Stimulated activated CD4-positive, alpha-beta T cell treated with anti-CD3 and anti-CD28 coated beads, Interleukin-1b, Interleukin-23, amount 100 ng/mL, for 1 hour (primary cell): ENCODE measurements at places on chromosomes 1 and 21.

DNA sequence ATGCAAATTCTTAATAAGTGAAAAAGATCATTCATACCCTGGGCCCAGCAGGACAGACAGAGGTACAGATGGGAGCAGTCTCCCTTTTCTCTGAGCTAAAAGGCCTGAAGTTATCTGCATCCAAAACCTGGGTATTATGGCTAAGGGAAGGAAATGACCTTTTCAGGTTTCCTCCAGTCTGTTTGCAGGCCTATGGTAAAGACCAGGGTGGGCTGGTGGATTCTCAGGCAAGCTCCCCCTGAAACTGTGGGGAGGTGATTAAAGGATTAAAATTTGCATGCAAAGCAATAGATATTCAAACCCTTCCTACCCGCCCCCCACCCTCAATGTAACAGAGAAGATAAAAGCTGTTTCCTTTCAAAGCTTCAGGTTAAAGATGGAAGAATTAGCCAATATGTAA lies 471.8 kb upstream of the RUNX1 start:
- DNase-seq = no peak

DNA sequence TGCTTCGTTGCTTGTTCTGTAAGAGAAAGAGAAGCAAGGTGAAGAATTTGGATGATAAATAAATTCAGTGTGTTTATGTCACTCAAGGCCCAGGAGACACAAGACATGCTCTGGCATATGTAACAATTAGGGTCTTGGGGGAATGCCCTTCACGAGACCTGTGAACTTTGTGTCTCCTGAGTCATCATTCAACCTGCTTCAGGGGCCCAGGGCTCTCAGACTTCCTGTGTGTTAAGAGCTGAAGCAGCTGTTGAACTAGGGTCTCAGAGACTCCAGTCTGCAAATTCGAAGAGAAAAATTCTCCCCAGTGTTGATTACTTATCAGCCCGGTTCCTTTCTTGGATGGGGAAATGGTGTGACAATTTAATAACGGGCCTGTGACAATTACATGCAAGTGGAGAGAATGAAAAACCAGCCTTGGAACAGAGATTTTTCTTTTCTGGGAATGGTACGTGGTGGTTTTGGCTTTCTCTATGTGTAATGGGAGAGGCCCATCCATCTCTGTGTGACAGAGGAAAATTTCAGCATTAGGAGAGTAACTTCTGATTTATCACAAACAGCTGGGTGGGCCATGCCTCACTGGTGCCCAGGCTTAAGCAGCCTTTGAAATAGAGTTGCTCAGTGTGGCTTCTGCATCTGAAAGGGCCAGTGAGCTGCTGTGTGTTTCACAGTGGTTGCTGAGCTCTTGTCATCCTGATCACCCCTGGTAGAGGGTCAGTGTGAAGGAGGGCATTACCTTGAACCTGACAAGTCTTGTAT lies 22.4 kb downstream of the HUNK start:
- no peak for DNase-seq

GRCh38 chr1:170530972-170531757 lies 801 bp upstream of the GORAB start:
- no peak for DNase-seq

GRCh38 chr1:227953022-227953412 lies 5.3 kb upstream of the WNT9A start:
- no peak for DNase-seq

GRCh38 chr1:71043065-71043464 lies 4.6 kb downstream of the PTGER3 start:
- DNase-seq = no peak

GRCh38 chr1:185291159-185291558 lies 25.9 kb downstream of the IVNS1ABP start:
- no peak for DNase-seq

- no peak for DNase-seq
Observed at GRCh38 chr1:211335522-211336157, 9.0 kb downstream of the TRAF5 start.

DNA sequence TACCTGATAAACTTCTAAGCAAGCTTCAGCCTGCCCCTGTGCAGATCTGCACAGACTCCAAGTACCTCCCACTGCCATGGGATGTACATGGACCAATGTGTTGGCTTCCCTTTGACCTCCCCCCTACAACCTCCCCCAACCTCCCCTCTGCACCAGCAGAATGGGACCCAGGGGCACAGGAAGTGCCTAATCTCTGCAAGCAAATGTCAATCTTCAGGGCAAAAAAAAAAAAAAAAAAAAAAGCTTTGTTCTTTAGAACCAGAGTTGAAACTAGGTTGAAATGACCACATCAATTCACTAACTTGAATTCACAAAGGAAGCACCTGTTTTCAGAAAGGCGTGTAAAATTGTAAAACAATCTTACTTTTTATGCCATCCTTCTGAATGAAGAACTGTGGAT lies 53.9 kb upstream of the TIAM1 start:
- DNase-seq = no peak

GRCh38 chr1:100268202-100268601 lies 2.2 kb downstream of the RTCA start:
- DNase-seq = no peak

- no peak for DNase-seq
Observed at GRCh38 chr1:116439701-116440100, 66.7 kb downstream of the ATP1A1 start.

DNA sequence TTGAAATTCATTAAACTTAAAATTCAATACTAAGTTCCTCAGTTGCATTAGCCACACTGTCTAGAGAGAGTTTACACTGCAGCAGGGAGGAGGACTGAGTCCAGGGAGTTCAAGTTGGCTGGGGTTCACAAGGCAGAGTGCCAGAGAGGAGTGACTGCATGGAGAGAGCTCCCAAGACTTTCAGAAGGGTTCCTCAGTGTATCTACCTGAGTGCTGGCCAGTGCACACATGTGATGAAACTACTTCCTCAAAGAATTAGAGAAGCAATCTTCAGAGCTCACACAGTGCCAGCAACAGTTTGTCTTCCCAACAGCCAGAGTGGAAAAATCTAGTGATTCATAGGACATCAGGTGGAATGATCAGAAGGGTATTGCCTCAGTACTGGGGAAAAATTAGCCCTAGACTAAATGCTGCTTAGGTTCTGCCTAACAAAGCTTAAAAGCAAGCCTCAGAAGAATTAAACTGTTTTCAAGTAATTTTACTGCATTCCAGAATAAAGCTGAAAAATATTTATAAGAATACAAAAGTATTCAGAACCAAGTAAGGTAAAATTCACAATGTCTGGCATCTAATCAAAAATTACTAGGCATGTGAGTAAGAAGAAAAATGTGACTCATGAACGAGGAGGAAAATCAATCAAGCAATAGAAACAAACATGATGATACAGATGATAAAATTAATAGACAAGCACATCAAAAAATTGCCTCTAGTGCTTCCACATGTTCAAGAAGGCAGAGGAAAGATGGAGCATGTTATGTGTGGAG lies 10.4 kb upstream of the WNT3A start:
- DNase-seq = no peak

GRCh38 chr1:77632216-77632615 lies 50.2 kb downstream of the ZZZ3 start:
- no peak for DNase-seq

GRCh38 chr1:76269155-76269554 lies 194.6 kb downstream of the ST6GALNAC3 start:
- no peak for DNase-seq

GRCh38 chr1:151860504-151861187 lies 7.1 kb upstream of the THEM5 start:
- no peak for DNase-seq

DNA sequence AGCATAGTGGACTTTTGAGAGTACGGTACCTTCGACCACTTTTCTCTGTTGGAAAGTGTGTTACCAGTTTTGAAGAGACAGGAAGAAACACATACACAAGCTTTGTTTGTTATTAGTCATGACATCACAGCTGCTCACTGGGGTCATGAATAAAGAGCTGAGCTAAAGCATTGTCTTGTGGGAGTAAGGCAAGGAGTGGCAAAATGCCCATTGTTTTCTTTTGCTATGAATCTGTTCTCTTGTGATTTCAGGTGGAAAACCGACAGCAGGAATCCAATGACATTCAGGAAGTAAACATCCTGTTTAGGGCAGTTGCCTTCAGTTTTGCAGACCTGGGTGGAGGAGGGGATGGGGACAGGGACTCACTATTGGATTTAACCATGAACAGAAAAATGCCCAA lies 66.2 kb downstream of the RGL1 start:
- no peak for DNase-seq

DNA sequence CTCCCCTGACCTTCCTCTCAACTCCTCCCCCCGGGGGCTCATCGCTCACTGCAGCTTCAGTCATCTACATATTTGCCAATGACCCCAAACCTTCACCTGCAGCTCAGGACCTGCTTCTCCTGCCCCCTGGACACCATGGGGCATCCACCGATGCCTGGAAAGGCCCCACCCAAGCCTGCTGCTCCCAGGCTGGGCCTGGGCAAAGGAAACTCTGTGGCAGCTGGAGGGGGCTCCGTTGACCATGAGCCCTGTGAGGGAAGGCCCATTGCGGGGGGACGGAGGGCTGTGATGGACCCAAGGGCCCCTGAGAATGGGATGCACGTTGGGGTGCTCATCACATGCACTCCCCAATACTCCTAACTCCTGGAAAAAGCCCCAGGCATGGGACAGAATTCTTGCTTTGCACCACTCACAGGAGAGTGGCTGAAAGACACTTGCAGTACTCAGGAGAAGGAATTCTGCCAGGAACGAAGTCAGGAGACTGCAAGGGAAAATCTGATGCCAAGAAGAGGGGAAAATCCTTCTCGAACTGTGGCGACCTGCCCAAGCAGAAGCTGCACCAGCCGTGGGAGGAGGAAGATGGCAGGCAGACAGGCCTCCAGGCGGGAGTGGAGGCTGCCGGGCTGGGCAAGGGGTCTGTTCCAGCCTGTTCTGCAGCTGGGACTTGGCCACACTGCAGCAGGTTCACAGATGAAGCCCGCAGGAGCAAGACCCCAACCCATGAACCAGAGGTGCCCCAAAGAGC lies 18.4 kb downstream of the MATN1 start:
- no peak for DNase-seq

GRCh38 chr21:42554251-42554961 lies 40.8 kb downstream of the SLC37A1 start:
- DNase-seq = no peak

- DNase-seq = no peak
Observed at GRCh38 chr1:91679446-91679845, 178.8 kb downstream of the CDC7 start.

- no peak for DNase-seq
Observed at GRCh38 chr1:178733972-178734371, 8.9 kb downstream of the RALGPS2 start.

DNA sequence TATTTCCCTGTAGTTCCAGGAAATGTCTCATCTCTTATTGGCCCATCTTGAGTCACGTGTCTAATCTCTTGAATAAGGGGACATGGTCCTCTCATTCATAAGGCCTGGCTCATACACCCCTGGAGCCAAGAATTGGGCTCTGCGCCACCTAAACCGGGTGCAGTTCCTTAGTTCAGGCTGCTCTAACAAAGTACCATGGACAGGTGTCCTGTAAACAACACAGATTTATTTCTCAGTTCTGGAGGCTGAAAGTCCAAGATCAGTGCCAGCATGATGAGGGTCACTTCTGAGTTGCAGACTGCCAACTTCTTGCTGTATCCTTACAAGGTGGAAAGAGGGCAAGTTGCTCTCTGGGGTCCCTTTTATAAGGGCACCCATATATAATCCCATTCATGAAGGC lies 60.2 kb upstream of the VAMP3 start:
- DNase-seq = no peak

- no peak for DNase-seq
Observed at GRCh38 chr1:50703240-50703639, 256.8 kb downstream of the FAF1 start.

- no peak for DNase-seq
Observed at GRCh38 chr1:99786751-99787501, 20.5 kb upstream of the FRRS1 start.

DNA sequence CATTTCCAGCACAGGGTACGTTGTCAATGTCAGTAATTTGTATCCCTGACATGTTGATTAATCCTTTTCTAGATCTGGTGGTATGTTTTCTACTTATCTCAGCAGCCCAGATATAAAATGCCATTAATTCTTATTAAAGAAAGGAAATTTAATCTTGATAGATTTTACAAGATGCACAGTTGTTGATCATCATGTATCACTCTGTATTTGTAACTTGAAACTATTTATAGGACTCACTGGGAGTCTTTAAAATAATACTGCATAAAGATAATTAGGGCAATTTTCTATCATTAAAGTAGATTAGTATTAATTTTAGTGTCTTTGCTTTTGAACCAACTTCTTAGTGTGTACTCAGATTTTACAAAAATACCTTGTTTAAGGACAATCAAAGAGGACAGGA lies 84.9 kb downstream of the GREM2 start:
- DNase-seq = no peak

DNA sequence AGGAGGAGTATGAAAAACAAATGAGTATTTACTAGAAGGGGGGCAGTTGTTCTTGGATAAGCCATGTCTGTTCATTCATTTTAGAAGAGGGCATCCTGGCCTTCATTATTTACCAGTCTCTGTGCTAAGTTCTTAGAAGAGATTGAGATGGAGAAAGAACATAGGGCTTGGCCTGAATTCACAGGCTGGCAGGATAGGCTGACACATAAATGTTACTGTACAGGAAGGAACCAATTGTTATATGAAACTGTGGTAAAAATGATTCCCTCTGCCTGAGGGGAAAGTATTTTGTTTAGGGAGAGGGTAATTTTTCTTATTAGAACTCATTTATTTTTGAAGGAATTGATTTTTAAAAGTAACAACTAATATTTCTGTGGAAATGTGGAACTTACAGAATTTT lies 99.5 kb downstream of the MAN1A2 start:
- DNase-seq = no peak

- no peak for DNase-seq
Observed at GRCh38 chr1:234331507-234331906, 41.7 kb upstream of the COA6 start.
